ENCODE measurements at places on chromosomes 4 and X. TPM values are rescaled to one million over a fixed set of nuclear protein-coding genes. Genes with fewer than 3 reads are reported as not detected.

The MAGEA1 gene
- 31.6 TPM for total RNA-seq

The SUPT20HL1 gene
- total RNA-seq, result not detected

The WFS1 gene
- 0.89 TPM for total RNA-seq

The SUPT20HL2 gene
- not detected for total RNA-seq

The FMR1NB gene
- total RNA-seq, result not detected

DNA sequence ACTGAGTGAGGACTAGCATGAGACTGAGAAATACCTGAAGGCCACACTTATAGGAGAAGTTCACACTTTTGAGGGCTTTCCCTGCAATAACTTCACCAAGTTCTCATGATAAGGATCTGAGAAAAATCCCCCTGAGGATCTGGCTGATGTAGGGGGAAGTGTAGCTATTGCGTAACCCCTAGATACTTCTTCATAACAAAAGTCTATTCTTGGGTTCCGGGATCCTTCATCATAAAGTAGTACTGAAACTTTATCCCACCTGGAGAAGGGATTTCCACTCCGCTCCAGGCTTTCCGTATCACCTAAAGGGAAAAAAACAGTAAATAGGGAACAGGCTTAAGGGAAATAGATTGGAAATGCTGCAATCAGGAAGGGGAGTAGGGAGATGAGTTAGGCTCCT is 13.3 kb downstream of the USP27X start:
- no peak for DNase-seq
- no peaks in the 10 kb centered on the region for H3K36me3 ChIP-seq
- H3K27ac ChIP-seq, result no peak overlapping the region
- no peaks in the 10 kb centered on the region for H3K27me3 ChIP-seq

GRCh38 chr4:4362991-4363697 is 23.8 kb upstream of the NSG1 start:
- H3K36me3 ChIP-seq, result no peaks in the 10 kb centered on the region
- peak; percentile 50 for DNase-seq
- peaks cover 12% of the 10 kb centered on the region for H3K4me1 ChIP-seq
- H3K27me3 ChIP-seq, result no peaks in the 10 kb centered on the region

GRCh38 chrX:109187473-109188168 is 294.3 kb downstream of the GUCY2F start:
- no peaks in the 10 kb centered on the region for H3K4me1 ChIP-seq
- no peak for DNase-seq
- H3K27me3 ChIP-seq, result no peaks in the 10 kb centered on the region
- H3K27ac ChIP-seq, result no peak overlapping the region

GRCh38 chr4:152935631-152936445 is at the start of gene FHDC1:
FHDC1 (plus strand) TSS chr4:152936323; CDS start chr4:152943058, 6,735 bp downstream.
- H3K4me1 ChIP-seq, result no peaks in the 10 kb centered on the region
- no peaks in the 10 kb centered on the region for H3K36me3 ChIP-seq
- peak within 1 kb of the TSS; percentile 26 for H3K4me3 ChIP-seq
- DNase-seq, result no peak
- H3K27me3 ChIP-seq, result no peaks in the 10 kb centered on the region
- no peak within 1 kb of the TSS for H3K27ac ChIP-seq

DNA sequence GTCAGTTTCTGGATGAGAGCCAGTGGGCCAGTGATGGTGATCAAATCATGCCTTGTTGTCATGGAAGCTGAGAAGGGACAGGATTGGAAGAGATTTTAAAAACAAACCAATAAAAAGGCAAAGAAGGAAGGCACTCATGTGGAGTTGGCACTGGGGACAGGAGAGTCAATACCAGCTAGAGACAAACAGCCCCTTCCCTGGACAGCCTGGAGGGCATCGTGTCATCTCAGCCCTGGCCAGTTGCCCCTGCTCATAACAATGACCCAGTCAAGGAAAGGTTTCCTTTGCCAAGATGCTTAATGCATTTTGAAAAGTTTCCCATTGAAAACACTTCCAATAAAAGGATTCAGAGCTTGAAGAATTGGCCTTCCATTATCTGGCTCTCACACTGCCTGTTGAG is 55.5 kb downstream of the SCML1 start:
- no peaks in the 10 kb centered on the region for H3K27me3 ChIP-seq
- no peak overlapping the region for H3K27ac ChIP-seq
- no peaks in the 10 kb centered on the region for H3K36me3 ChIP-seq
- no peak for DNase-seq
- no peaks in the 10 kb centered on the region for H3K4me1 ChIP-seq

DNA sequence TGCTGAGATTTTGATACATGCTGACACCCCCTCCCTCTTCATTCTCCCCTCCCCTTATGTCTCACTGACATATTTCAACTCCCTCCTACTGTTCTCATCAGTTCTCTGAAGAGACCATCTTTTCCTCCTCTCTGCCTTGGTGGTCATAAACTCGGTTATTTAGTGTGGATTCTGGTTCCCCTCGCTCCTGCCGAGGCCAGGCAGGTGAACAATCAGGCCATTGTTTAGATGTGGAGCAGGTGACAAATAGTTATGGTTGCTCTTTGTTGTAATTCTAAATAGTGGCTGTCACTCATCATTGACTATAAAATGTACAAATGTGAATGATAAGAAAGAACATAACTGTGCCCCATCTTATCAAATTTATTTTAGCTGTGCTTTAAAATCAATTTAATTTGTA is 324.6 kb downstream of the BCOR start:
- no peak overlapping the region for H3K27ac ChIP-seq
- no peak overlapping the region for H3K4me3 ChIP-seq
- H3K36me3 ChIP-seq, result no peaks in the 10 kb centered on the region
- DNase-seq, result no peak
- H3K4me1 ChIP-seq, result no peaks in the 10 kb centered on the region
- no peaks in the 10 kb centered on the region for H3K27me3 ChIP-seq

- DNase-seq, result no peak
- no peaks in the 10 kb centered on the region for H3K36me3 ChIP-seq
- no peak overlapping the region for H3K4me3 ChIP-seq
- H3K27me3 ChIP-seq, result no peaks in the 10 kb centered on the region
Observed at GRCh38 chrX:115260330-115260729, 26.4 kb upstream of the LRCH2 start.

DNA sequence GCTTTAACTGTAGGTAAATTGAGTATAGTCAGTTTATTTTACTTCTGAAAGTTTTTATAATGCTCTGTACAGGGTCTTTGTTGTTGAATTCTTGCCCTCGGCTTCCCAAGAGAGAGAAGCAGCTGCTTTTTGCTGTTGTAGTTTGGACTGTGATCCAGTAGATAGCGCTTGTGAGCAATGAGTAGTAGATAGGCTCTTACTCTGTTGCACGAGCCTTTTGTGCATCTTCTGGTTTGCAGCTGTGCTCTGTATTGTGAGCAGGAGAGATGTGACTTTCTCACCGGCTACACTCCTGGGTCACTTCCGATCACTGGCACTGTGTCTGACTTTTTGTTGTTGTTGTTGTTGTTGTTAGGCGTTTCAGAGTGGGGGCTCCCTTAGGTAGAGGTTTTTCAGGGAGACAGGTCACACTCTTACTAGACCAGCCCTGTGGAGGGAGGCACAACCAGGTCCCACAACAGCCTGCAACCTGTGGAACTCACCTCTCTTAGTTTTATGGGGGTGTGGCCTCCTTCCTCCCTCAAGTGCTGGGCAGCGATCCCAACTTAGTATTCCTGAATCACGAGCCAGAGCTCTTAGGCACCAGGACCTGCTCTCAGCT is 822.1 kb upstream of the GALNTL6 start:
- no peaks in the 10 kb centered on the region for H3K4me1 ChIP-seq
- peak; percentile 68 for DNase-seq
- no peak overlapping the region for H3K4me3 ChIP-seq
- no peak overlapping the region for H3K27ac ChIP-seq
- no peaks in the 10 kb centered on the region for H3K36me3 ChIP-seq

DNA sequence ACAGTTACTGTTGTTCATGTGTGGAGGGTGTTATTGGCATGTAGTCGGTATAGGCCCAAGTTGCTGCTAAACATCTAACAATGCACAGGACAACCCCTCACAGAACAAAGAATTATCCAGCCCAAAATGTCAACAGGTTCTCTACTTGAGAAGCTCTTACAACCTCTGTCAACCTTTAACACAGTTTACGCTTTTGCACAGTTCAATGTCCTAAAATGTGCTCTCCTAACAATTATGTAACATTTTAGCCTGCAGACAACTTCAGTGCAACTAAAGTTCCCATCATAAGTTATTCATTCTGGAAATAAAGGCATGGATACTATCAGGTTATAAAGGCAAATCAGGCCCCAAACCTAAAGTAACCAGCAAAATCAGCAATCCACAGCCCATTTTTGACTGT is 66.2 kb downstream of the ASB9 start:
- H3K36me3 ChIP-seq, result no peaks in the 10 kb centered on the region
- no peaks in the 10 kb centered on the region for H3K27me3 ChIP-seq
- no peak overlapping the region for H3K27ac ChIP-seq
- DNase-seq, result no peak
- no peak overlapping the region for H3K4me3 ChIP-seq
- H3K4me1 ChIP-seq, result no peaks in the 10 kb centered on the region

GRCh38 chr4:95421869-95422268 is 126.9 kb downstream of the UNC5C start:
- no peak overlapping the region for H3K4me3 ChIP-seq
- no peak overlapping the region for H3K27ac ChIP-seq
- DNase-seq, result no peak
- no peaks in the 10 kb centered on the region for H3K27me3 ChIP-seq
- no peaks in the 10 kb centered on the region for H3K4me1 ChIP-seq

DNA sequence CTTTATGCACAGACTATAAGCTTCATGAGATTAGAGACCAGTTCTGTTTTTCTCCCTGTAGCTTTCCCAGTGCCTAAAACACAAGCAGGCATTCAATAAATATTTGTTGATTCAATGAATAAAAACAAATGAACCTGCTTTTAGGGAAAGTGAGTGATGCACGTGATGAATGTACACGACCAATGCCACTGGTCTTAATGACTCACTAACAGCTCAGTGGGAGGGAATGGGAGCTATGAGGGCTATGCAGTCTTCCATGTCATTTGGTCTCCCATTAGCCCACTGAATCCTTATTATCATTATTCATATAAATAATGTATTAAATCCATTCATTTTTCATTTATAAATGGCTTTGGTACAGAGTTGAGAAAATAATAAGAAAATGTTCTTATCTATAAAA is 247.4 kb downstream of the FBXO8 start:
- no peaks in the 10 kb centered on the region for H3K27me3 ChIP-seq
- no peaks in the 10 kb centered on the region for H3K36me3 ChIP-seq
- H3K4me1 ChIP-seq, result no peaks in the 10 kb centered on the region
- H3K27ac ChIP-seq, result no peak overlapping the region
- no peak for DNase-seq

DNA sequence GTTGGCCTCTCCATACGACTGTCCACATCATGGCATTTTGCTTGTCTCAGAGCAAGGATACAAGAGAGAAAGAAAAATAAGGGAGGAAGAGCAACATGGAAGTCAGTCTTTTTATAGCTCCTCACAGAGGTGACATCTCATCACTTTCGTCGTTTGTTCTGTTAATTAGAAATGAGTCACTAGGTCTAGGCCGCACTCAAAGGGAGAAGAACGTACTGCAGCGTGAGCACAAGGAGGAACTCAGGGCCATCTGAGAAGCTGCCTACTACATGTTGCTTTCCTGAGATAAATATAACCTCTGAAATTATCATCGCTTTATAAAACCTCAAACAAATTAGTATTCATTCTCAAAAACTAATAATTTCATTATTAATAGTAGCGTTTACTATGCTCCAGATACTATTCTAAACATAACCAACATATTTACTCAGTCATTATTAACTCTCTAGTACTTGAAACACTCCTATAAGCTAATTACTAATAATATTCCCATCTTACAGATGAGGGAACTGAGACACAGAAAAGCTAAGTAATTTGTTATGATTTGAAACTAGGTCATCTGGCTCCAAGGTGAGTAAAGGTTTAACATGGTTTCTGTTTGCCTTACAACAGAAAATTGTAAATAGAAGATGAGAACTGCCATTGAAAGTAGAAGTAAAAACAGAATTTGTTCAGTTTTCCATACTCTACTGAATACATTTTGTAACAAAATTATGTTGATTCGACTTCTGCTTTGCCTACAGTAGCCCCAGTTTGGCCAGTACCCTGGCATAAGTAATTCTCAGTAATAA is 213.2 kb upstream of the UGT8 start:
- H3K4me3 ChIP-seq, result no peak overlapping the region
- H3K4me1 ChIP-seq, result no peaks in the 10 kb centered on the region
- DNase-seq, result no peak
- no peaks in the 10 kb centered on the region for H3K36me3 ChIP-seq
- H3K27ac ChIP-seq, result no peak overlapping the region
- no peaks in the 10 kb centered on the region for H3K27me3 ChIP-seq

DNA sequence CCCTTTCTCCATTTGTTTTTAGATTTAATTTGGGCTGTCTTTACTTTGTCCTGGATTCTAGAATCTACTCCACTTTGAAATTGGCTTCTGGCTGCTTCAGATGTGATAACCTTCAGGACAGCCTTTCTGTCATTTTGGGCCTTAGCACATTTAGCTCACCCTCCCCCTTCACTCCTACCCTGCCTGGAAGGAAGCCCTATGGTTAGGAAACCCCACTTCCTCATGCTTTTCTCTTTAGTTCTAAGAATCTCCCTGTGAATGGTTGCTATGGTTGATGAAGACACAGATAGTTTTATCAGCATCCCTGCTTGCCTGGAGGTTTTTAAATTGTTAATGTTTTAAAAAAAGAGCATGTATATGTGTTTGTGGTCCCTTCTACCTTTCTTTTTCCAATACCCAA is 100.7 kb upstream of the PTPN13 start:
- no peak overlapping the region for H3K4me3 ChIP-seq
- H3K27ac ChIP-seq, result no peak overlapping the region
- no peaks in the 10 kb centered on the region for H3K27me3 ChIP-seq
- H3K36me3 ChIP-seq, result no peaks in the 10 kb centered on the region
- DNase-seq, result no peak

- H3K27ac ChIP-seq, result no peak overlapping the region
- H3K4me1 ChIP-seq, result peaks cover 10% of the 10 kb centered on the region
- DNase-seq, result no peak
- H3K36me3 ChIP-seq, result no peaks in the 10 kb centered on the region
- H3K4me3 ChIP-seq, result no peak overlapping the region
Observed at GRCh38 chrX:154329294-154329693, 33.7 kb downstream of the TKTL1 start.

GRCh38 chrX:7606039-7606652 is 236.8 kb upstream of the VCX start:
- no peaks in the 10 kb centered on the region for H3K4me1 ChIP-seq
- no peaks in the 10 kb centered on the region for H3K36me3 ChIP-seq
- H3K27ac ChIP-seq, result no peak overlapping the region
- H3K27me3 ChIP-seq, result no peaks in the 10 kb centered on the region
- no peak for DNase-seq

Data from Karpas-422 (cell line).